ENCODE measurements at places on chromosomes 2 and 18.

DNA sequence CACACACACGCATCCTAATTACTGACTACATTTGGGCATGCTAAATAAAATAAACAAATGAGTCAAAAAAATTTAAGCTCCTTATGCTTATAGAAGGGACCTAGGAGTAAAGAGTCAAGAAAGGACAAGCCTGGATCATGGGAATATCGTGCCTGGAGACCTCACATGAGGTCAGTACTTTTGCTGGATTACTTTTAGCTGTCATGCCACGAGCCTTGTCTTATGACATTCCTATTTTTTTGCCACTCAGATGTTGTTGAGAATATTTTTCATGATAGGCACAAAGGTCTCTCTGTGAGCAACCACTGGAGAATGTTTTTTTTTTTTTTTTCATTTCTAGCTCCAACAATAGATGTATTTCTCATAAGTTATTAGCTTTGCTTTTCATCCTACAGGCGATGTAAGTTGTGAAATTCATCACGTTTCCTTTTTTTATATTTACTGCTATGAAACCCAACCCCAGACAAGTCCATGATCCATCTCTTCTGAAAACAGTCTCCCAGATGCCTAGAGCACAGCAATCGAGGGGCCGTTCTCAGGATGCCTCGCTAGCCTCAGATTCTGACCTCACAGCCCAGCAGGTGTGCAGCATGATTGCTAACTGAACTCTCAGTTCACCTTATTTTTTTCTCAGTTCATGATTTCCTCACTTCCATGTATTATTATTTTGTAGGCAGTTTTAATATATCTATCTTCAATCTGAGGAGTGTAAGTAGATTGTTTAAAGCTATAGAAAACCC lies 464.5 kb downstream of the IRS1 start:
- DNase-seq, result no peak

DNA sequence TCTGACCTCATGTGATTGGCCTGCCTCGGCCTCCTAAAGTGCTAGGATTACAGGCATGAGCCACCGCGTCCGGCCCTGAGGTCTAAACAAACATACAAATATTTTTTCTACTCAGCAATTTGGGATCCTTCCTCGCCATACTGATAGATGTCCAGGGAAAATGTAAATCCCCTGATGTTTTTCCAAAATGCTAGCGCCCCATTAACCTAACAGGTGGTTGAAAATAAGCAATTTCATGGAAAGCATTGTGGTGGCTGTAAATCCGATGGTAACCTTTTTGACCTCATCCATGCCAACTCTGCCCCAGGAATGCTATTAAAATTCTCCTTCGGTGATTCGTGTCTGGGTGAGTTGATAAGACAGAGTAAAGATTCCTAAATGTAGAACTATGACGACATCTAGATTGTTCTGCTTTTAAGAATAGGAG lies 19.3 kb downstream of the GEMIN6 start:
- DNase-seq, result no peak

DNA sequence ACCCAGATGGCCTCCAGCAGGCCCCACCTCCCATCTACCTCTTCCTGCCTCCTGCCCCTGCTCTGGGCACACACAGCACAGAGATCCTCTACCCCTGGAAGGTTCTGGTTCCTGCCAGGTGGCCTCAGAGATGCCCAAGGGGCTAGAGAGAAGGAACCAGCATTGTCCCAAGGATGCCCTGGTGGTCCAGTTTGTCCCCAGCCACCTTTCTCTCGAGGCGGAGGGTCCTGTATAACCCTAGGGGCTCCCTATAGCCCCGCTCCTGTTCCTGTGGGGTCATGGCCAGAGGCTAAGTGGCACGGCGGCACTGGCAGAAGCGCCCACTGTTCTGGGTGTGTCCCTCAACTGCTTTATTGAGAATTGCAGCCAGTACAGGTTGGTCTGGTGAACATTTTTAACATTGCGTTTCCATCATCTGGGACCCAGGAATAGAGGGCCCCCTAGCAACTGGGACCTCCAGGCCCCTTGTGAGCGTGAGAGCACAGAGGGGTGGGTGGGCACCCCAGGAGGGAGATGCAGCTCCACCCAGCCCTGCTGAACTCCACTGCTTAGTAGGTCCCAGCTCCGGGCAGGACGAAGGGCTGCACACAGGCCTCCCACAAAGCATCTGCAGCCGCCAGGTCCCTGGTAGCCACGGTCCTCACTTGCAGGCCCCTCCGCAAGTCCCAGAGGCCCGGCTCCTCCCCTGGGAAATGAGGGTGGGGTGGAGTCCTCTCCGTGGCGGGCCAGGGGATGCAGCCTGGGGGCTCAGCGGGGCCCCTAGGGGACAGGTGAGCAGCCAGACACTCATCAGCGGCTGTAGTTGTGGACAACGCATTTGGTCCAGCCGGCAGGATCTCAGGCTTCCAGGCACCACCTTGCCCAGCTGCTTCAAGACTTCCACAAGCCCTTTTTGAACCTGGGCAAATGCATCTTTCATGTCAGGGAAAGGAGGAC lies 33.1 kb downstream of the GPC1 start:
- no peak for DNase-seq

DNA sequence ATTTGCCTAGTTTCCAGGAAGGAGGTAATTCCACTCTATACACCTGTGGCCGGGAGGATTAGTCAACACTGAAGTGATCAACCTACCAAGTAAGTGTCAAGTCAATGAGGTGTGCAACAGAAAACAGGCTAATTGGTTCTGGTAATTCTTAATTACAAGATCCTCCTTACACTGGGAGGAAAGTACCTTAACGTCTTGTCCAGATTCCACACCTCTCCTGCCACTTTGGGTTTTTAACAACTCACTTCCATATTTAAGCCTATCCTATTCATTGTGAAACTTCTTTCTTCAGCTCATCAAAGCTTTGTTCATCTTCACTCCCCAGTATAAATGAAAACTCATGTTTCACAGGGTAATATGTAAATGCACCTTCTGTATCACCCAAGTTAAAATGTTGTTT lies 22.0 kb upstream of the MAP4K4 start:
- no peak for DNase-seq

- DNase-seq, result no peak
Measured at GRCh38 chr2:126863336-126864015, 35.2 kb upstream of the TEX51 start.

- DNase-seq, result no peak
Measured at GRCh38 chr2:56478027-56478426, 294.2 kb downstream of the CCDC85A start.
